ENCODE measurements at places on chromosomes 6 and 20.

GRCh38 chr6:56279331-56280080 lies 32.1 kb upstream of the COL21A1 start:
- no peak for DNase-seq

GRCh38 chr6:75079589-75079988 lies 126.3 kb downstream of the COL12A1 start:
- DNase-seq: no peak

DNA sequence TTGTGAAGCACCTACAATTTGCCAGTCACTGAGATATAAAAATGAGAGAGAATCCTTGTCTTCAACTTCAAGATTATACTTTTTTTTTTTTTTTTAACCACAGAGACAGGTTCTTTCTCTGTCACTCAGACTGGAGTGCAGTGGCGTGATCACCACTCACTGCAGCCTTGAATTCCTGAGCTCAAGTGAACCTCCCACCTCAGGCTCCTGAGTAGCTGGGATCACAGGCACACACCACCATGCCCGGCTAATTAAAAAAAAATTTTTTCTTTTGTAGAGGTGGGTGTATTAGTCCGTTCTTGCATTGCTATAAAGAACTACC lies 51.6 kb upstream of the PMEPA1 start:
- no peak for DNase-seq

DNA sequence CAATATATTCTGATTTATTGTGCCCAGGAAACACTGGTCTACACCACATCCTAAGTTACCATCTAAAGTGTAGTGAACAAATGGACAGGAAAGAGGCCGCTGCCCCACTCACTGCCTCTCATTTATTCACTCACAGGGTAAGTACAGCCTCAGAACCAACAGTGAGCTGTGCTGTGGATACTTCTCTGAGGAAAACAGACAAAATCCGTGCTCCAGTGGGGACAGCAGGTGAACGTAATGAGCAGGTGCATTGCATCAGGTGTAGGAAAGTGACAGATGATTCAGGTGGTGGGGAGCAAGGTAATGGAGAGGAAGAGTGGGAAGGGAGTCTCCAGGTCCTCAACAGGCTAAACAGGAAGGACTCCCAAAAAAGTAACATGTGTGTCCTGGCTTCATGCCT lies 8.4 kb upstream of the ULBP2 start:
- no peak for DNase-seq

GRCh38 chr20:50744143-50744792 lies 12.9 kb downstream of the PARD6B start:
- DNase-seq: no peak

DNA sequence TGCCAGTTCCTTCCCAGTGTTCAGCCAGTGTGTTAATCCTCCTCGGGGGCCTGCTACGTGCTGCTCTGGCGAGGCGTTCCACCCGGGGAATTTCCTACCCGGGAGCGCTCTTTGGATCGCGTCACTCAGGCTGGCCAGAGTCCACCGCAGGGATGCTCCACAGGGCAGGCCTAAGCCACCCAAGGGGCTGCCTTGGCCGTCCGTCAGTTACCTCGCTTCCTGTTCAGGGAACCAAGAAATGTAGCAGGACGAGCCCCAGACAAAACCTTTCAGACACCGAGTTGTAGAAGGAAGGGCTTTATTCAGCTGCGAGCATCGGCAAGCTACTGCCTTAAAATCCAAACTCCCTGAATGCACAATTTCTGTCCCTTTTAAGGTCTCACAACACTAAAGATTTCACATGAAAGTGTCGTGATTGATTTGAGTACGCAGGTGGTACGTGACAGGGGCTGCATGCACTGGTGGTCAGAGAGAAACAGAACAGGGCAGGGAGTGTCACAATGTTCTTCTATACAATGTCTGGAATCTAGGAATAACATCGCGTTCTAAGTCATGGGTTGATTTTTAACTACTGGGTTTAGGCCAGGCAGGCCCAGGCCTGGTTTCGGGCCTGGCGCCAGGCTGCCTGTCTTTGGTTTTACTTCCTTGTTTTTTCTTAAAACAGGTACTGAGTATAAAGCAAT lies 15.7 kb upstream of the POU5F1 start:
- no peak for DNase-seq

GRCh38 chr6:45436544-45437438 lies 59.1 kb upstream of the SUPT3H start:
- no peak for DNase-seq

GRCh38 chr6:137734875-137735182 lies 132.2 kb upstream of the TNFAIP3 start:
- no peak for DNase-seq

- no peak for DNase-seq
These were observed 115.8 kb downstream of the MANEA start for GRCh38 chr6:95693108-95693507.

DNA sequence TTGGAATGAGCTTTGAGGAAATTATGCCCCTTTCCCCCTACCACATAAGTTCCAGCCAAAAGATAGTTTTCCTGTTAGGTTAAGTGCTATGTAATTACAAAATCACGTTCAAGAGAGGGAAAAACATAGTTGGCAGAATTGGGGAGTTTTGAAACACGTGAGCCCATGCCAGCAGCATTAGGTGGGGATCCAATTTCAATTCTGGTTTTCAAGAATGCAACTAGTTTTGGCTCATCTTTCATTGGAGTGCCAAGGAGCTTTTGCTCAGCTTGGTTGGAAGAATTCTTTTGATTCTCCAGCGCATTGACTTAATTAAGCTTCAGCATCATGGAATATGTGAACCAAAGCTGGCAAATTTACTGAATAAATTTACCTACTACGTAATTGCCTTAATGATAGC lies 95.9 kb downstream of the SAMD5 start:
- DNase-seq: no peak

DNA sequence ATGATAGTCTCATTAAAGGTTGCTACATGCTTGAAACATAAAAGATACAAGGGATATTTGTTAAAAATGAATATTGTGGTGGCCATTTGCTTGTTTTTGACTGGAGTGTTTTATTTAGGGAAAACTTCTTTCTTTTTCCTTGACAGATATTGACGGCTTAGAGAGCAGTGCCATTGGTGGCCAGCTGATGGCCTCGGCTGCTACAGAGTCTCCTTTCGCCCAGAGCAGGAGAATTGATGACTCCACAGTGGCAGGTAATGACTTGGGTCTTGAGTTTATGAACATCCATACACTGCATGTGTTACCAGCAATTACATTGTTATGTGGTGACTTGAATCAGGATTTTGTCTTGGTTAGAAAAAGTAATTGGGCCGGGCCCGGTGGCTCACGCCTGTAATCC lies 67.5 kb upstream of the PBOV1 start:
- DNase-seq: no peak

DNA sequence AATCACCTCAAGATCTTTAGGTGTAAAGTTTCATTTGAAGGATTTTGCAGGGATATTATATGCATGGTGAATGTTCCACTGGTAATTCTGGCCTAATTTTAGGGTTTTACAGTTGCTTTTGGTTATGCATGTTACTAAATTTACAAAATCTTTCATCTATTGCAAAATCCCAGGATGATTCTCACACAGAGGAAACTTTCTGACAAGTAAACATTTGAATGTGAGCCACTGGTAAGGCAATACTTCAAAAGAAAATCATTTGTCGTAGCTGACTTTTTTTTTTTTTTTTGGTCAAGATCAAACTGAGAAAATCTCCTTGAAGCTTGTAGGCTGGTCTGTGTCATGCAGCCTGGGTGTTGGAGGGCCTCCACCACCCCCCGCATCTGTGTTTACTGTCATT lies 141.9 kb upstream of the EXOC2 start:
- no peak for DNase-seq

DNA sequence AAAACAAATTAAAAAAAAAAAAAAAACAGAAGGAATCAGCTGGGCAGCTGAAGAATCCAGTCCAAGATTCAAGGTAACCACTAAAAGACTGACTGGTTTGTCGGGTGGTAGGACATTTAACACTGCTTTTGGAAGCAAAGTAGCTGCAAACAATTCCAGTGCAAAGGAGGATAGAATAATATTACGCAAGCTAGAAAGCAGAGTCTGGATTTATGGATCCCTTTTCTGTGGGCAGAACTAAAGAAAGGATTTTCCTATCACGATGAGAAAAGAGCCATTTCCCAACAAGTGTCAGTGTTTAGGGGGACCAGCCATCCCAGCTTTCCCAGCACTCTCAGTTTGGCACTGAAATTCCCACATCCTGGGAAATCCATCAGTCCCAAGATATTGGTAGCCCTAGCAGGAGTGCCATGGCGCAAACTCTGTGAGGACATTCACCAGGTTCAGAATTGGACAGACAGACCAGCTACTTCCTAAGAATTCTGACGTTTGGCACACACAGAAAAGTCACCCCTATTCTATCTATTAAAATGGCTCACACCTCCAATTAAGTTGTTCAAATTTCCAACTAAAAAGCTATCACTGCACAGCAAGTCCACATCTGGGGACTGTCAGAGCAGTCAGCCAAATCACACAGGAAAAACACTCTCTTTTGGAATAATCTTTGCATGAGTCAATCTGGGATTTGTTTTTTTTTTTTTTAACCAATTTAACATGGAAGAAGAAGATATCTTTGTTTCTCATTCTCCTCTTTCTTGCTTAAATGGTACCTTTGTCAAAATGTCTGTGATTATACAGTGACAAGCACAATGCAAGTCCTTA lies 356.8 kb upstream of the ARID1B start:
- no peak for DNase-seq

DNA sequence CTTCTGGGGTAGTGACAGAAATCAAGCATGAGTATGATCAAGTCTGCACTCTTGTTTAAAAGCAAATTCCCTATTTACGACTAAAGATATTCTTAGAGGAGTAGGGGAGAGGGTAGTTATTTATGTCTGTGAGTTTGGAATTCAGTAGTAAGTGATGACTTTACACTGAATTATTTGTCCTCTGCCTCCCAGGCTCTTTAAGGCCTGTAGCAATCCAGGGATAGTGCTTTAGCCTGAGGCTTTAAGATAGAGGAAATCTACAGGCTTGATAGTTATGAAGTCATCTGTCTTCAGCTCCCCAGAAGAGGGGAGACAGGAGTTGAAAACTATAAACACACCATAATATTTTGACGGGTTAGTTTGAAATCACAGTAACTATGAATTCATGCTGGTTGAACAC lies 664.5 kb downstream of the EPM2A start:
- no peak for DNase-seq

- no peak for DNase-seq
These were observed 2.5 kb downstream of the TTPAL start for GRCh38 chr20:44478206-44478605.

GRCh38 chr6:159118924-159119323 lies 50.3 kb upstream of the FNDC1 start:
- DNase-seq: no peak

GRCh38 chr6:109498936-109499335 lies 15.9 kb upstream of the ZBTB24 start:
- DNase-seq: no peak

DNA sequence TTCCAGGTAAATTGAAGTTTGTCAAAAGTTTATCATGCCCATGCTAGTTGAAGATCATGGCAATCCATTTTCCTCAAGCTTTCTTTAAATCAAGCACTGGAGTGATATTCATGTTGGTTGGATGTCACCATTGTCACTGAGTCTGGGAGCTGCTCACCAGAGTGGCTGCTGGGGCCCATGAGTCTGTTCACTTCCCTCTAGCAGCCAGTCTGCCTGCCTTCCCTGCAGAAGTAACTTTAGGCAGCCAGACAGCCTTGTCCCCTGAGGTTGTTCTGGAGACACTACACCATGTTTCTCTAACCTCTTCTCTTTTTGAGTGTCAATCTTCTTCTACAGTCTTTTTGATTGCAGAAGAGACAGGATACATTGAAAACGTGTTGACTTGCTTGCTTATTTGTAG lies 5.5 kb downstream of the SIRT5 start:
- DNase-seq: no peak

GRCh38 chr20:43789593-43789992 lies 62.8 kb upstream of the GTSF1L start:
- no peak for DNase-seq

DNA sequence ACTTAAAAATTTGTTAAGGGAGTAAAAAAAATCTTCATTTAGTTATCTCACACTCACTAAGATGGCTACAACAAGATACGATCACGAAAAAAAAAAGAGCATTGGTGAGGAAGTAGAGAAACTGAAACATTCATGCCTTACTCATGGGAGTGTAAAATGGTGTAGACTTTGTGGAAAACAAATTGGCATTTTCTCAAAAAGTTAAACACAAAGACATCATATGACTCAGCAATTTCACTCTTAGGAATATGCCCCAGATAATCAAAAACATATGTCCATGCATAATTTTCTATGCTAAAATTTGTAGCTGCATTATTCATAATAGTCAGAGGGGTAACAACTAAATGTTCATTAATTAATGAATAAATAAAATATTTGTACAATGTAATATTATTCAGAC lies 120.9 kb upstream of the IRAK1BP1 start:
- DNase-seq: no peak

DNA sequence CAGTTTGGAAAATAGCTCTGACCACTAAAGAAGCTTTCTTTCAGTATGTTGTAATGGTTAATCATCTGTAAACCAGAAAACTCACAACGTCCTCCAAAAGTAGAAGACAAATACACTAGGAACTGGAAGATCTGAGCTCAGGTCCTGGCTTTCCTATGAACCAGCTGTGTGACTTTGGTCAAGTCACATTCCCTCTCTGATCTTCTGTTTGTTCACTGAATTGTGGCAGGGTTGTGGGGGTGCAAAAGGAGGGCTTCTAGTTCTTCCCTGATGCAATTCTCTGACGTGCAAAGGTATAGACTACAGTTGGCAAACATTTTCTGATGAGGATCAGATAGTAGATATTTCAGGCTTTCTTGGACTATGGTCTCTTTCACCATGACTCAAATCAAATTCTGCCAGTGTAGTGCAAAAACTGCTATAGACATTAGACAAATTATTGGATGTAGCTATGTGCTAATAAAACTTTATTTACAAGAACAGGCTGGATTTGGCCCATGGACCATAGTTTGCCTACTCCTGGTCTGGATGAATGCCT lies 44.9 kb downstream of the ATXN1 start:
- no peak for DNase-seq

- DNase-seq: no peak
These were observed 120.6 kb downstream of the GFRAL start for GRCh38 chr6:55447891-55448290.

DNA sequence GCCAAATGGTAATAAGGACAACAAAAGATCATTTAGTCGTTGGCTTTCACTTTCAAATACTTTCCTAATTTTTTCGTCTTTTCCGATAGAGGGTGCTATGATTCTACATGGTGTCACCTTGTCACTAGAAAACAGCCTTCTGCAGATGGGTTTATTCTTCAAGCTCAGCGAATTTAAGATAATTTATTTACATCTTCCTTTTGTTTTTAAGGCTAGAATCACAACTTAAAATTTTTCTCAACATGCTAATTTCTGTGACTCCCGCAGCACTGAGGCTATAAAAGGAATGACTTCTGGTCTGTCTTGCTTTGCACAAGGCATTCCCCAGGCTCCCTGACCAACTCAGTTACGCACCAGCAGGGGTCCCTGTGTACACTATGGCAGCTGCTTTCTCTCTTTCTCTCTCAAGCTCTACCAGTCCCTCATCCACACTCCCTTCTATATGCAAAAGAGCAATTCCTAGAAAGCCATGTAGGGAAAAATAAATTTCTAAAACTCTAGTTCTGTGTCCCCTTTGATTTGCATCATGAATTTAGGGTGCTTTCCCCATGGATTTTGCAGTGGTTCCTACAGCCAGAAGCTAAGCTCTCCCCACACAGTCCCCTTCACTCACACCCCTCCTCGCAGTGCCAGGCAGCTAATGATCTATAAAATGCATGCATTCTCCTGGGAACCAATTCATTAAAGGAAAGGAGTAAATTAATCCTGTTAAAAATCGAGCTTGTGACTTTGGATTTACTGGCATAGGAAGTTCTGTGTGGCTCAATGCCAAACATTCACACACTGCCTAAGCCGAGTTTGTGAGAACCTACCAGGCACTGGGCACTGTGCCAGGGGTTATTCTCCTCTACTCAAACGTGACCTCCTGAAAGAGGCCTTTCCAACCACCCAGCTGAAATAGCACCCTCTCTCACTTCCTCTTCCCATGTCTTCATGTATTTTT lies 74.5 kb downstream of the DCDC2 start:
- no peak for DNase-seq
